Stimulated activated CD4-positive, alpha-beta T cell treated with anti-CD3 and anti-CD28 coated beads, Interleukin-4, amount 100 ng/mL, for 48 hours (primary cell): ENCODE measurements at places on chromosomes 7 and 10.
A peak's percentile ranks its signal among the peaks of the same experiment; 100 is the strongest.

GRCh38 chr7:100513212-100513810 is 25.7 kb upstream of the AGFG2 start:
- DNase-seq = no peak

GRCh38 chr10:14592566-14592965 is 182.1 kb downstream of the FAM107B start:
- DNase-seq = no peak

GRCh38 chr7:96663871-96664445 is 45.7 kb downstream of the SEM1 start:
- no peak for DNase-seq

- DNase-seq = no peak
These were observed 21.1 kb downstream of the KLLN start for GRCh38 chr10:87842220-87842641.

DNA sequence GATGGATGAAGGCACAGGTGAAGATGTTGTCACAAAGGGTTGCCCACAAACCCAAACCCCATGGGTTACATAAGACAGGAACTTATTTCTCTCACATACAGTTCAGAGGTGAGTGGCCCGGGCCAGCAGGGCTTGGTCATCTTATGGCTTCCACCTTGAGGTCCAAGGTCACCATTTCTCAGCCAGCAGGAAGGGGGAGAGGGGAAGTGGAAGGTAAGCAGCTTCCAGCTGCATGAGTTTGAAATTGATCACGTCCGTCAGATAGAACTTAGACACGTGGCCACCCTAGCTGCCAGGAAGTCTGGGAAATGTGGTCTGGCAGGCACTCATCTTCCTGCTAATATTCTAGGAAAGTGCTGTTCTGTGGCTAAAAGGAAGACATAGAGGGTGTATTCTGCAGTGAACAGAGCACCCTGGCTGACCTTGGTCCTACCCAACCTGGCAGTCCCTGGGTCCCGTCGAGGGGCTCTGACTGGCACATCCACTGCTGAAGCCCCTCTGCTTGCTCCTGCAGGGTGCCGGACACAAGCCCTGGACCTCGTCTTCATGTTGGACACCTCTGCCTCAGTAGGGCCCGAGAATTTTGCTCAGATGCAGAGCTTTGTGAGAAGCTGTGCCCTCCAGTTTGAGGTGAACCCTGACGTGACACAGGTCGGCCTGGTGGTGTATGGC is 49.5 kb downstream of the VWA2 start:
- DNase-seq = no peak

DNA sequence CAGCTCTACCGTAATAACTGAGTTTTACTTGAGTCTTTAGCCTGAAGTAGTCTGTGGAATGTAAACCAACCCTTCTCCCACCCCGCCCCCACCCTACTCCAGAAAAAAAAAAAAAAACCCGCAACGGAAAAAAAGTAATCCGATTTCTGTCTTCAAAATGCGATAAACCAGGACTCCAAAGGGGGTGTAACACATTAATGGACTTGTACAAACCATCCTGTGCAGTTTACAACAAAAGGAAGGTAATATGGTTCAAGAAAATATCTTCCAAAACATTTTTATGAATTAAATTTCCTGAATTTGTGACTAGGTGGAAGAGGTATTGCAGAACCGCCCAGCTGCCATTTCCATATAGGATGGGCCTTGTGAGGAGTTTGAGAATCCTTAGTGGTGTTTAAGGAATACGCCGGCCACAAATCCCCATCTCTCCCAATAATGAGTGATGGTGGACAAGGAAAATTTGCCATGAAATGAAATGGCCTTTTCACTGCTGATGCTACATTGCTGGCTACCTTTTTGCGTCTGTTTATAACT is 10.6 kb downstream of the SKIDA1 start:
- DNase-seq = no peak

- peak; percentile 19 for DNase-seq
These were observed at the start of gene DKK1 for GRCh38 chr10:52313933-52314821. DKK1 (plus strand) TSS chr10:52314281; CDS start chr10:52314435, 154 bp downstream.

- peak; percentile 54 for DNase-seq
These were observed 31.4 kb upstream of the NPVF start for GRCh38 chr7:25259487-25260243.

- peak; percentile 67 for DNase-seq
These were observed 24.4 kb upstream of the PPIF start for GRCh38 chr10:79322616-79323543.

- DNase-seq = no peak
These were observed 19.6 kb downstream of the SEMA3E start for GRCh38 chr7:83629117-83629880.
